Transverse colon (tissue), 4 donors: ENCODE measurements at places on chromosomes 7 and 10. TPM values are rescaled to one million over a fixed set of nuclear protein-coding genes. Genes with fewer than 3 reads are reported as not detected.

DNA sequence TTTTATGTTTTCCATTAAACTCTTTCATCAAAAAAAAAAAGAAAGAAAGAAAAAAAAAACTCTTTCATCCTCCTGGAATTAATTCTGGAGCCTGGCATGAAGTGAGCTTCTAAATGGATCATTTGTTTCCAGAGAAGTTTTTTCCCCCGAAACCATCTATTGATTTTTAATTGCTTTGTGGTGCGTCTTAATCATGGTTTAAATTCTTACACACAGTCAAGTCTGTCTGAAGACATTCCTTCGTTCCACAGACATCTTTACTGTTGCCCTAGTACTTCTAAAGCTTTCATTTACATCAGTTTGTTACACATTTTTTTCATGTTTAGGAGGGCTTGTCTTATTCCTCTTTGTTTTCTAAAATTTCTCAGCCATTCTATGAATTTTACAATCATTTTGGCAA, 493.4 kb upstream of the FOXK1 start:
- peaks cover 4% of the 10 kb centered on the region for H3K4me1 ChIP-seq
- H3K27me3 ChIP-seq: no peaks in the 10 kb centered on the region
- peak overlapping the region; percentile 74 for H3K27ac ChIP-seq
- no peak for DNase-seq
- H3K36me3 ChIP-seq: no peaks in the 10 kb centered on the region

DNA sequence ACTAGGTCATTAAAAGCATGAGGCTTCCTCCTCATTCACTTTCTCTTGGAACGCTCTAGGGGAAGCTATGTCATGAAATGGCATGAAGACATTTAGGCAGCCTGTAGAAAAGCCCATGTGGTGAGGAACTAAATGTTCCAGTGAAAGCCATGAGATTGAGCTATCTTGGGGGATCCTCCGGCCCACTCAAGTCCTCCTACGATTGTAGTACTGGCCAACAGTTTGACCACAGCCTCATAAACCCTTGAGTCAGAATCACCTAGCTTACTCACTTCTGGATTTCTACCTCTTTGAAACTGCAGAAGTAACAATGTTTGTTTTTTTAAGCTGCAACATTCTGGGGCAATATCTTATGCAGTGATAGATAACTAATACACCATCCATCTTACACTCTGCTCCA, 605.1 kb downstream of the SORCS1 start:
- H3K27me3 ChIP-seq: no peaks in the 10 kb centered on the region
- no peaks in the 10 kb centered on the region for H3K4me1 ChIP-seq
- H3K4me3 ChIP-seq: no peak overlapping the region
- DNase-seq: no peak

Gene NPC1L1
- total RNA-seq: not detected

- no peaks in the 10 kb centered on the region for H3K4me1 ChIP-seq
- no peak for DNase-seq
- no peaks in the 10 kb centered on the region for H3K27me3 ChIP-seq
- H3K36me3 ChIP-seq: no peaks in the 10 kb centered on the region
Observed at GRCh38 chr7:122412883-122413282, 108.3 kb upstream of the FEZF1 start.

DNA sequence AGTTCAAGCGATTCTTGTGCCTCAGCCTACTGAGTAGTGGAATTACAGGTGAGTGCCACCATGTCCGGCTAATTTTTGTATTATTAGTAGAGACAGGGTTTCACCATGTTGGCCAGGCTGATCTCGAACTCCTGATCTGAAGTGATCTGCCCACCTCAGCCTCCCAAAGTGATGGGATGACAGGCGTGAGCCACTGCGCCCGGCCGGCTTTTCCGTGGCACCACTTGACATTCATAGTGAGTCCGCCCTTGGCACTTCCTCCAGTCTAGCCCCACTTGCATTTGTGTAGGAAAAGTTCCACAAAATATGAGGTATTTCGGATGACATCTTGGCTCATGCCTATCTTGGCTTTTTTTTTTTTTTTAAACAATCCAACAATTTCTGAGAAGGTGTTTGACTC, 128.1 kb upstream of the ACBD5 start:
- H3K4me3 ChIP-seq: no peak overlapping the region
- no peaks in the 10 kb centered on the region for H3K4me1 ChIP-seq
- no peak for DNase-seq
- H3K27ac ChIP-seq: no peak overlapping the region
- no peaks in the 10 kb centered on the region for H3K36me3 ChIP-seq
- no peaks in the 10 kb centered on the region for H3K27me3 ChIP-seq

DNA sequence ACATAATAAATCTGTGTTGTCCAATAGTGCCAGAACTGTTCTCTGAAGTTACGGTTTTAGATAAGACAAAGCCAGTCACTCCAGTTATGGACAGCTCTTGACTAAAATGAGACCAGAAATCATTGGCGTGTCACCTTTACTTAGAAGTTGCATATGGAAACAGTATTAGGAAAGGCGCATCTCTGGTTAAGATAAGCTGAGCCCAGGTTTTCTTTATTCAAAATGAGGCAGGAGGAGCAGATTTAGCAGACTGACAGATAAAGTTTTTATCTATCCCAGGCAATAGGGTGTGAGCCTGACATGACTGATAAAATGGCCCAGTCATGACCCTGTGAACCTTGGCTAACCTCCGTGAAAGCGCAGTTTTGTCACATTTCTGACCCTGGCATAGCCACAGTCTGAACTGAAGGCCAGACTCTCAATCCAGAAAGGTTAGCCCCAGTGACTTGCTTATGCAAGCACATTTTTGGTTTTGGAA, 4.2 kb downstream of the CYP26A1 start:
- DNase-seq: no peak
- H3K4me1 ChIP-seq: peaks cover 25% of the 10 kb centered on the region
- H3K27me3 ChIP-seq: peaks cover 78% of the 10 kb centered on the region
- H3K4me3 ChIP-seq: no peak overlapping the region
- H3K27ac ChIP-seq: no peak overlapping the region

Gene OPN1SW
- not detected for total RNA-seq

DNA sequence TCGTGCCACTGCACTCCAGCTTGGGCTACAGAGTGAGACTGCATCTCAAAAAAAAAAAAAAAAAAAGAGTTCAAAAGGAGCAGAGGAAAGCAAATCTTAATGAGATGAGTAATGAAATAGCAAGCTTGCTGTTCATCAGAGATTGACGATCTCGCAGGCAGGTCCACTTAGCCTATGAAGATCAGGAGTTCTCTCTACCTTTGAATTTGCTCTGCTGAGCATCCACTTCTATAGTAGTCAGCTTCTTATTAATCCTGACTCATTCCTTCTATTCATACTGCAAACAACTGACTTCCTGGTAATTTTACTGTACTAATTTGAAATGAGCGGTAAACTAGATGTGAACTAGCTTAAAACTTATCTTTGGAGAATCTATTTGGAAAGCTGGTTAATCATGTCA, 1014.6 kb downstream of the GATA3 start:
- H3K27ac ChIP-seq: no peak overlapping the region
- H3K4me1 ChIP-seq: no peaks in the 10 kb centered on the region
- H3K36me3 ChIP-seq: no peaks in the 10 kb centered on the region
- no peak for DNase-seq
- H3K4me3 ChIP-seq: no peak overlapping the region

Gene ANKRD2
- not detected for total RNA-seq

Gene POT1
- total RNA-seq: 14.7 TPM

Gene ITIH5
- total RNA-seq: 14.6 TPM

- no peaks in the 10 kb centered on the region for H3K27me3 ChIP-seq
- H3K36me3 ChIP-seq: no peaks in the 10 kb centered on the region
Observed at GRCh38 chr10:18368273-18368672, 228.0 kb downstream of the CACNB2 start.

- H3K4me3 ChIP-seq: no peak overlapping the region
- no peaks in the 10 kb centered on the region for H3K36me3 ChIP-seq
- no peak overlapping the region for H3K27ac ChIP-seq
- H3K27me3 ChIP-seq: no peaks in the 10 kb centered on the region
- DNase-seq: no peak
- H3K4me1 ChIP-seq: no peaks in the 10 kb centered on the region
Observed at GRCh38 chr10:112515852-112516251, 68.8 kb downstream of the VTI1A start.

Gene TAS2R3
- 2.6 TPM for total RNA-seq

GRCh38 chr7:129799350-129799955, 153.3 kb downstream of the UBE2H start:
- no peaks in the 10 kb centered on the region for H3K4me1 ChIP-seq
- no peak for DNase-seq
- no peaks in the 10 kb centered on the region for H3K36me3 ChIP-seq
- H3K27ac ChIP-seq: no peak overlapping the region
